Stimulated activated CD8-positive, alpha-beta memory T cell treated with anti-CD3 and anti-CD28 coated beads, Interleukin-7, amount 100 ng/mL, for 1 hour (primary cell): ENCODE measurements at places on chromosomes 13 and 19.

DNA sequence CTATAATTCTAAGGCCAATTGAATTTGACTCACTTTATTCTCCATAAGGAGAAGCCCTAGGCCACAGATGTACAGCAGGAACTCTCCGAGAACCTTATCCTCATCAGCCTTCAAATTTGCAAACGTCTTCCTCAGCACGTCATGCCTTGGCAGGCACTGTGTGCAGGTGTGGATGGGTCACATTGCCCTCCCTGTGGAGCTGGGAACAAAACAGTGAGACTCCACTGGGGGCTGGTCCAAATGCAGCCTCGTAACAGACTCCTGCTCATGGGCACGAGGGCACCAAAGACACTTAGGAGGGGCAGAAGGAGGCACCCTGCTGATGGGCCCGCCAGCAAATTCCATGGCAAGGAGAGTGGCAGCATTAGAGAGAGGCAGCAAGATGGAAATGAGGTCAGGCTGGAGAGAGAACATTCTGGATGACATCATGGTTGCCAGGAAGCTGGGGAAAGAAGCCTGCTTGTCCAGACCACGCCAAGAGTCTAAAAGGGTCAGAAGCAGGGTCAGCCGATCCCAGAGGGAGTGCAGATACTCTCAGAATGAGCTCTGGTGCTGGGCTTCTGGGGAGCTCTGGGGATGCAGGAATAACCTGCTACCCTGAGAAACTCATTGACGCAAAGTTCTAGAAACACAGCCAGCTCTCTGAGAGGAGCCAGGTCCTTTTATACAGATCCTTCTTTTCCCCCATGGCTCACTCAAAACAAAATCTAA lies 242.2 kb downstream of the B3GLCT start:
- no peak for DNase-seq

DNA sequence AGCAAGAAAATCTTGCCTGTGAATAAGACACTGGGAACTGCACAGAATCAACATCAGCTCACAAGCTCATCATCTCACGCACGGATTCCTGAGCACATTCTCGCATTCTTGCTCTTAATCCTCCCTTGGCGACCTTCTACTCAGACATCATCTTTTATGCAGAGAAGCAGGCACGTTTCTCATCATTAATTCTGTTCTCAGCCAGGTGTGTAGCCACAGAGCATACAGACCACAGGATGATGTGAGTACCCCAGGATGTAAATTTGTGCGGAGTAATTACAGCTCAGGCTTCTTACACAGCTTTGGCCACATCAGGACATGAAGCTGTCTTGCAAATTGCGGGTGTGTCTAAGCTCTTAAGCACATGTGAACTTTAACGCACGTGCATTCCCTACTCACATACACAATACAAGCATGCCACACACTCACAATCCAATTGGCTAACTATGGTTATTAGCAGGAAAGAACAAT lies 36.5 kb upstream of the SACS start:
- no peak for DNase-seq

GRCh38 chr19:49997709-49998108 lies 27.5 kb downstream of the VRK3 start:
- no peak for DNase-seq

GRCh38 chr13:79141082-79141481 lies 265.0 kb downstream of the RBM26 start:
- no peak for DNase-seq

DNA sequence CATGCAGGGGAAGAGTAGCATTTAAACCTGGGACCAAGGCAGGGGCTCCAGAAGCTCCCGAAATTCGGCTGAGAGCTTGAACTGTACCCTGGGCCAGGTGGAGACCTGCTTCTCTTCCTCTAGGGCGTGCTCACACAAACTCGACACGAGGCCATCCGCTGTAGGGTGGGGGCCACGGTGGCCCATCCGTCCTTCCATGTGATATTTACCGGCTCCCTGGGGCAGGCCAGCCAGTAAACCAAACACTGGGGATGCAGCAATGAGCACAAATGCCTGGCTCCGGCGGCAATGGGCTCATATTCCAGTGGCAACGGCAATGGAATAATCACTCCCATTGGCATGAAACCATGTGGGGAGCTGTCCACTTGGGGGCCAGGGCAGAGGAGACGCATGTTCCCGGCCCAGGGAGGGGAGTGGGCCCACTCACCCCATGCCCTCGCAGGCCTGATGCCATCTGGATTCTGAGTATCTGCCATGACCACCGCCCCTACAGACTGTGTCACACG lies 10.8 kb downstream of the SH3GL1 start:
- no peak for DNase-seq

GRCh38 chr13:49975826-49976225 lies 21.0 kb upstream of the TRIM13 start:
- no peak for DNase-seq

DNA sequence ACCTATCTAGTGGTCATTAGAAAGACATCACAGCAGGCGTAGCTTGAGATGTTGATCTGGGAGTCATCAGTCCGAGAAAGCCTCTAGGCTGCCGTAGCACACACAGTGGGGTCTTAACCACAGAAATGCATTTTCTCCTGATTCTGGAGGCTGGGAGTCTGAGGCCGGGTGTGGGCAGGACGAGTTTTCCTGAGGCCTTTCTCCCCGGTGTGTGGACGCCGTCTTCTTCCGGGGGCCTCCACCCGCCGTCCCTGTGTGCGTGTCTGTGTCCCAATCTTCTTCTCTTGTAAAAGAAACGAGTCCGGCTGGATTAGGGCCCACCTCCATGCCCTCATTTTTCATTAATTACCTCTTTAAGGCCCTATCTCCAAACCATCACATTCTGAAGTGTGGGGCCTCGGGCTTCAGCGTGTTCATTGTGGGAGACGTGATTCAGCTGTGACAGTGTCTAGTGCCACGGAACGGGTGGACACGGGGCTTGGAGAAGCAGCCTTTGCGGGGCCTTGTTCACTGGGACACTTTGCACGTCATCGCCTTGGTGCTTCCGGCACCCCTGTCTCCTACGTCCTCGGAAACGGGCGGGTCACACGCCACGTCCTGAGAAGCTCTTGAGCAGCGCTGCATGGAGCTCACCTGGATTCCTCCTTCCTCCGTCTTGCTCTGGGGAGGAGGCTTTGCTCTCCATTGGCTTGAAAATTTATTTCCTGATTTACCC lies 208.9 kb upstream of the SOX1 start:
- no peak for DNase-seq

DNA sequence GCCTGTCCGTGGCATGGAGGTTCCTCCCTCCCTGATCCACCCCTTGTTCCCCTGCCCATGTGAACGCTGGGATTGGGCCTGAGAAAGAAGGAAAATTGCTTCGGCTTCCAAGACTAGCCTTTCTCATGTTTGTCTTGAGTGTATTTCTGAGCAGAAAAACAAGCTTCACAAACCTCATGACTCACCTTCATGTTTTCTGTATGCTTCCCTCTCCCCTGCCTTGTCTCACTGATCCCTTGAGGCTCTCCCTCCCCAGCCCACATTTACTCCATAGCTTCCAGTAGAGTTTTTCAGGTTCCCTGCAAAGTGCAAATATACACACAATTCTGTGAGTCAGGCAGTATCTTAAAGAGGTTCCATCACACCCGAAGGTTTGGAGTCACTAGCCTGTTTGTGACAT lies 572.4 kb downstream of the UQCRFS1 start:
- DNase-seq, result no peak

- no peak for DNase-seq
Measured at GRCh38 chr13:61994174-61994573, 578.5 kb upstream of the PCDH20 start.

DNA sequence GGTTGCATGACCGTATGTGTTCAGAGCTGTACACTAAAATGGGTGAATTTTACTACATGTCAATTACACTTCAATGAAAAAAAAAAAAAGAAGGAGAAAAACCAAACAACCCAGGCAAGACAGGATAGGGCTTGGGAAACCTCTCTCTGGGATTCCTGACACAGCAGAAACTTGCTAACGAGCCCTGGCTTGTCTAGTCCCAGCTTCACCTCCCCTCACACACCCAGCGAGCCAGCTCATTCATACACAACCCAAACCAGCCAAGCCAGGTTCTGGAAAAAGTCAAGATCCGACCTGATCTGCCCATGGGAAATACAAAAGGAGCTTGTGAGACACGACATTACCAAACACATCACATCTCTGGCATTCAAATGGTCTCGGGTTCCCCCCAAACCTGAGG lies 3.7 kb upstream of the TECR start:
- DNase-seq, result no peak

DNA sequence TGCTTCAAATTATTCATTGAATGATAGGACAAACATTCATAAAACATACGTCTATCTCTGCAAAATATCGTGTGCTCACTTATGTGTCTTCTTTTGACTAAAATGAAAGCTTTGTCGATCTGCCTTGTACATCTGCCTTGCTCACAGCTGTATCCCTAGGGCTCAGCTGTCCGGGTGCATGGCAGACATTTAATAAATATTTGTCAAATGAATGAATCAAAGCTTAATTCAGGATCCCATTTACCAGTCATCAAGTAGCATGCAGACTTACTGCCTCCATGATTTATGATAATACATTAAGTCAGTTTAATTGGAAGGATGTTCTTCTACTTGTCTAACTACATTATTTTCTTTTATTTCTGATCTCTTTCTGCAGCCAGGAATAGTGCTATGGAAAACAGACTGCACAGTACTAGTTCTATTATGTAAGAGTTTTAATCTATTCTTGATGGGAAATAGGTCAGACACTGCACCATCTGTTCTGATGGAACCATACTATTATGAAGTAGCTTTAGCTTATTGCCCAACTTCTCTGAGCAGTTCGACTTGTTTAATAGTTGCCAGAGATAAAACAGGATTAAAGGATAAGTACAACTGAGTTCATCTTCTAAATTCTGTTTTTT lies 13.2 kb downstream of the SLC46A3 start:
- DNase-seq, result no peak

DNA sequence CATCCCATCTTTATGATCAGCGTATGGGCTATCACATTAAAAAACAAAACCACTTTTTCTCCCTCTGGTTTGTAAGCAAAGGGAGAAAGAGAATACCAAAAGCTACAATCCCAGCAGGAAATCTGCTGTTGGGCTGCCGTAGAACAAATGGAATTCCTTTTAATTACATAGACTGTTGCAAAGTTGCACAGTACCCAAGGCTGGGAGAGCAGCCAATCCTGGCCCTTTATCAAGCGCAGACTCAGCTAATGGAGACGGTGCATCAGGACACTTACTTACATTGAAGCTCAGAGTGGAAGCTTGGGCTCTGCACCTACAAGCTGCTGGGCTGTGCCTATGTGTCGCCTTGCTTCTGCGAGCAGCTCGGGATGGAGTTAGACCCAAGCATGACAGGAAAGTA lies 15.2 kb downstream of the CCNA1 start:
- DNase-seq, result no peak

DNA sequence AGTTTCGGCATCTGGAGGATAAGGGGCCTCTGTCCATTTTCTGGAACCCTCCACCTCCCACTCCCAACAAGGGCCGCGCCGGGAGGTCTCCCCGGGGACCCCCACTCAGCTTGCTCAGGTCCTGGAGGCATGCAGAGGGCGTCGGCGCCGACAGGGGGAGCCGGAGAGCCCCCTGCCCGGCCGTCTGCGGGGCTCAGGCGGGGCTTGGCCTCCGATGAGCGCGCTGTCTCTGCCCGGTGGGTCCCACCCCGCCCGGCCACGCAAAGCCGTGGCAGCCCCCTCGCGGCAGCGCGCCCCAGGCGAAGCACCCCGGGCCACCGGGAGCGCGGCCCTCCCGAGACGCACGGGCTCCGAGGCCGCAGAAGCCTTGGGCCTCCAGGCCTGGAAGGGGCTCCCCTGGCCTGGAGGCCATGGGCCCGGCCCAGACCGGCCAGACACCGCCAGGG lies 149.7 kb upstream of the ZNF536 start:
- no peak for DNase-seq

- DNase-seq, result no peak
Measured at GRCh38 chr19:41811036-41811435, 14.6 kb downstream of the CEACAM3 start.

GRCh38 chr13:42597505-42597904 lies 23.6 kb downstream of the TNFSF11 start:
- no peak for DNase-seq

- DNase-seq, result no peak
Measured at GRCh38 chr19:40524133-40524549, 52.5 kb upstream of the SHKBP1 start.

DNA sequence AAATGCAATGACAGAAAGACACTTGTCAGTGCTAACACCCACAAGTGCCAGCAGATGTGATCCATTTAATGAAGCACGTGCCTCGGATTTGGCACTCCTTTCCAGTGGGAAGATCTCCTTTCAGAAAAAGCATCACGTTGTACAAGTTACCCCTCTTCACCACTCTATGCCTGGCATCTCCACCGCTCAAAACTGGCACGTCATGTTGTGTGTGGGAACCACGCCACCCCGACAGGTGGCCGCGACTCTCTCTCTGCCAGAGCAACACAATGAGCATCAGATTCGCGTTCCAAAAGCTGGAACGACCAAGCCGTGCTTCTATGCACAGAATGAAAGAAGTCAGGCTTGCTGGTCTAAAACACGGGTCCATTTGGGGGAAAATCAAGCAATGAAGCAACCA lies 24.3 kb downstream of the TMTC4 start:
- no peak for DNase-seq

DNA sequence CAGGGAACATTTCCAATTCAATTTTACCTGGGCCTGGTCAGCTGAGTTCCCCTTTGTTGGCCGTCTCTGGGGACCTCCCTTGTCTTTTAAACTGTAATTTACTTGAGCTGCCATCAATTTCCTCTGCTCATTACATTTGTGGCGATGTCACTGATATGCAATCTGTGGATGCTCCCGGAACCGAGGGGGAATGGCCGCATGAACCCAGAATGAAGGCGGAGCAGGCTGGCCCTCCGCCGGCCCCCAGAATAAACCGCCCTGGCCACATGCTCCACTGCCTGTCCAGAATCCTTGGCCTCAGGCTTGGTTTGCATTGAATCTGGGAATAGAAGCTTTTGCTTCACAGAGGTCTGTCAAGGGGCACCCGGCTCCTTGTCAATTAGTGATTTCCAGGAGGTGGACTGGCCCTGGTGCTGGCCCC lies 276.8 kb downstream of the TEX29 start:
- DNase-seq, result no peak

GRCh38 chr19:30579419-30579818 lies 207.2 kb downstream of the ZNF536 start:
- DNase-seq, result no peak

GRCh38 chr19:23254141-23254910 lies 4.1 kb upstream of the ZNF724 start:
- DNase-seq, result no peak

- no peak for DNase-seq
Measured at GRCh38 chr19:10270180-10270615, 722 bp upstream of the ICAM1 start.

DNA sequence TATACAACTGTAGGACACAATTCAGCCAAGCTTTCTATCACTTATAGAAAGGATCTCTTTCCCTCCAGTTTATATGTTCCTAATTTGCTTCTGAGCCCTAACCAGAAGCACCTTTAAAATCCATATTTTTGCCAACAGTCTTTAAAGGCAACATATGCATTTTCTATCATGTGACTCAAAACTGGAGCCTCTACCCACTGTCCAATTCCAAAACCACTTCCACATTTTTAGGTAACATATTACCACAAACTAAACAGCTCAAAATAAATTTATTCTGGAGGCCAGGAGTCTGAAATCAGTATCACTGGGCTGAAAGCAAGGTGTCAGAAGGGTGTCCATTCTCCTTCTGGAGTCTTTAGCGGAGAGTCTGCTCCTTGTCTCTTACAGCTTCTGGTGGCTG lies 15.9 kb upstream of the EFNB2 start:
- DNase-seq, result no peak

- peak; percentile 69 for DNase-seq
Measured at GRCh38 chr19:29671393-29672160, 6.3 kb downstream of the PLEKHF1 start.

- DNase-seq, result no peak
Measured at GRCh38 chr13:31452525-31452924, 252.8 kb downstream of the B3GLCT start.

GRCh38 chr19:57004418-57004817 lies 115.4 kb upstream of the USP29 start:
- no peak for DNase-seq
